Right cardiac atrium (tissue), 5 donors: ENCODE measurements at places on chromosomes 6 and 20. TPM values are rescaled to one million over a fixed set of nuclear protein-coding genes. Genes with fewer than 3 reads are reported as not detected.

The PSMB9 gene
- 17.1 TPM for polyA plus RNA-seq

The MUC21 gene
- polyA plus RNA-seq, result 0.07 TPM

The EPPIN gene
- not detected for polyA plus RNA-seq

The TSHZ2 gene
- polyA plus RNA-seq, result 2.3 TPM

The FERMT1 gene
- polyA plus RNA-seq, result 0.54 TPM

The PTK7 gene
- polyA plus RNA-seq, result 4.1 TPM

The CDSN gene
- polyA plus RNA-seq, result 0.11 TPM

The ECT2L gene
- polyA plus RNA-seq, result 0.23 TPM

The MARCKS gene
- polyA plus RNA-seq, result 11.0 TPM

DNA sequence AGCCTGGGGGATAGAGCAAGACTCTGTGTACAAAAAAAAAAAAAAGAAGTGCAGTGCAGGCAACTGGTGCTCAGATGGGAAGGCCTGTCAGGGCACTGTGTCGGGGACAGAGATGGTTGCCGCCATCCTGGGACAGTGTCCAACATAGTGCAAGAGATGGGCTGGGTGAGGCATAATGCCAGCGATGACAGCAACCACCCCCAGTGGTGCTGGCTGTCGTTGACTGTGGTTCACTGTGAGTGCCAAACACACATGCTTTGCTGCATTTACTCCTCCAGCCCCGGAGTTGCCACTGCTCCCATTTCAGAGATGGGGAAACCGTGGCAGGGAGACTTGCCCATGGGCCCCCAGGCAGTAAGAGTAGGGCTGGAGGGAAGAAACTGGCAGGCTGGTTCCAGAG, 5.2 kb upstream of the C20orf203 start:
- DNase-seq, result peak; percentile 67

DNA sequence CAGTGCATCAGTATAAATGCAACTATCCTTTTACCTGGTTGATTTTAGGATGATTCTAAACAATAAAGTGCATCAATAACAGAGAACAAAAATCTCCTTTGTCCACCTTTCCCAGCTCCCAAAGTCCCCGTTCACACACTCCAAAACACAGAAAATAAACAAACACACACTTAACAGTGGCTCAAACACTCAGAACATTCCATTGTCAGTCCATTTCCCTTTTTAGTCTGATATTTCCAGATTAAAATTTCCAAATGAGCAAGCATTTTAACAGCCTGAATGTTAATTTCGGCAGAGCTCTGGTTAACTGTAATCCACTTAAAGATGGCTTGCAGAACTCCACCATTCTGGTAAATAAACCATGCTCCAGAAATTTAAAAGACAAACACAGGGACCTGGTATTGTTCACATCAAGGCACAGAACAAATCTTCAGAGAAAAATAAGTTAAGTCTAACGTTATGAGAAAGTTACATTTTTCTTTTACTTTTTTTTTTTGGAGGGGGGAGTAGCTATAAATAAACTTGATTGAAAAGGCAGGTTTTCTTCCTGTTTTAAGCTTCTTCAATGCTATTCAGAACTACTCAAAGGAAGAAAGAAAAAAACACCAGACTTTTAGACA, 100.8 kb downstream of the DST start:
- DNase-seq, result no peak

DNA sequence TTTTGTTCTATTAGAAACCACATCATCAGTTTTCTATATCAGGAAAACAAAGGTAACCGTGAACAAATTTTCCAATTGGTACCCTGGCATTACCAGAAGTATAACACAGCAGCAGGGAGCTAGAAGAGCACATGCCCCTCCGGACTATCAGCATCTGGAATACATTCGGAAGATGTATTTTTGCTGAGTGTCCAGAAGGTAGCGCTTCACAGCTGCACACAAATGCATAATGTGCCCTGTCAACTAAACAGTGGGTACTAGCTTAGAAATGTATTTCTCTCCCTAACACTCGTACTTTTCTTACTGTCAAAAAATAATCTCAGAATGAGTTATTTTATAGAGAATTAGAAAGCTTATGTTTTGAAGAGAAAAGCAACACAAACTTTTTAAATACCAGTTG, 77.6 kb downstream of the HUS1B start:
- DNase-seq, result no peak

DNA sequence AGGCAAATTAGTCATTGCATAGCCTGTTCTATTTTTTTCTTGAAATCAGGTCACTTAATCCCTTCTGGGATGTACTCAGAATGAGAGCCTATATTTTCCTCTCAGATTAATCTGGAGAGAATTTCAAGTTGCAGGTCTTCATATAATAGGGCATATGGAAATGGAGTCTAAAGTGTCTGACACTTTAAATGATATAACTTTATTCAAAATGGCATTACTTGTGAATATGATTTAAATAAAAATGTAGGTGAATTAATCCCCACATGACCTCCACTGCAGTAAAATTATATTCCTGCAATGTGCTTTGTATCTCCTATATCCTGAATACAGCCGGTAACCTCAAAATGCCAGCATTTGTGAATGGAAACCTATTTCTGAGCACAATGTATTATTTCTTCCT, 172.5 kb upstream of the BTBD3 start:
- DNase-seq, result no peak

DNA sequence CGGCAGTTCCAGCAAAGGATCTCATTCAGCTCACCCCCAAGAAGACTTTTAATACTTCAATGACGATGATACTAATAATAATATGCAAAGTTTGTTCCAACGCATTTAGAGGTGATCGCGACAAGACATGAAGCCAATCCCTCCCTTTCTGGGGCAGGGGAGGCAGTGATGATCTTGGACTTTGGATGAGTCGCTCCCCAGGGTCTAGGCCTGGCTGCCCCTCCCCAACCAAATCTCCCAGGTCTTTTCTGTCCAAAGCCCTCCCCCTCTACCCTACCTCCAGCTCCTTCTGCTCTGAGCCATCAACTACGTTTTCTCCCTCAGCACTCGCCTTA, 33.9 kb downstream of the HLA-A start:
- DNase-seq, result no peak

DNA sequence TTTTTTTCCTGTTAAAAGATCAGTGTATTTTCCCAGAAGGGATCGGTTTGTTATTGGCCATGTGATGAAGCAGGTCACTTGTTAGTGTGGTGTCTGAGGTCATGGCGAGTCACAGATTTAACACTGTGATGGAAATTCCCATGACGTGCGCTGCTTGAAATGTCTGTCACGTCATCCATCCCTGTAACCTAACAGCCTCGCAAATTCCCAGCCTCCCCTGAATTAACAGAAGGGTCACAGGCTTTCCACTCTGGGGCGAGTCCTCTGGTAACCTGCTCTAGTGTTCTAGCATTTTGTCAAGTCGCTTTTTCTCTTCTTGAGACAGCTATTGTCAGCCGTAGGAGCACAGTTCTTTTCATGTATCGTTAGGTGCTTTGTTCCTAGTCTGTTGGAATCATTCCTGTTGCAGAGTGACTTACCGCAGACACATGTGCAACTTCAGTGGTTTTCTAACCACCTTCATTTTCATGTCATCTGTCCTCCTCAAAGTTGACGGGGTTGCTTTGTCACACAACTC, 137.2 kb downstream of the MAP3K4 start:
- no peak for DNase-seq

GRCh38 chr20:44183282-44183681, 3.7 kb downstream of the JPH2 start:
- no peak for DNase-seq

- peak; percentile 67 for DNase-seq
Measured at GRCh38 chr6:90369024-90369519, 72.4 kb upstream of the BACH2 start.

- no peak for DNase-seq
Measured at GRCh38 chr6:89793586-89793985, 26.0 kb downstream of the MDN1 start.

- DNase-seq, result no peak
Measured at GRCh38 chr6:68958327-68958726, 323.2 kb downstream of the ADGRB3 start.

DNA sequence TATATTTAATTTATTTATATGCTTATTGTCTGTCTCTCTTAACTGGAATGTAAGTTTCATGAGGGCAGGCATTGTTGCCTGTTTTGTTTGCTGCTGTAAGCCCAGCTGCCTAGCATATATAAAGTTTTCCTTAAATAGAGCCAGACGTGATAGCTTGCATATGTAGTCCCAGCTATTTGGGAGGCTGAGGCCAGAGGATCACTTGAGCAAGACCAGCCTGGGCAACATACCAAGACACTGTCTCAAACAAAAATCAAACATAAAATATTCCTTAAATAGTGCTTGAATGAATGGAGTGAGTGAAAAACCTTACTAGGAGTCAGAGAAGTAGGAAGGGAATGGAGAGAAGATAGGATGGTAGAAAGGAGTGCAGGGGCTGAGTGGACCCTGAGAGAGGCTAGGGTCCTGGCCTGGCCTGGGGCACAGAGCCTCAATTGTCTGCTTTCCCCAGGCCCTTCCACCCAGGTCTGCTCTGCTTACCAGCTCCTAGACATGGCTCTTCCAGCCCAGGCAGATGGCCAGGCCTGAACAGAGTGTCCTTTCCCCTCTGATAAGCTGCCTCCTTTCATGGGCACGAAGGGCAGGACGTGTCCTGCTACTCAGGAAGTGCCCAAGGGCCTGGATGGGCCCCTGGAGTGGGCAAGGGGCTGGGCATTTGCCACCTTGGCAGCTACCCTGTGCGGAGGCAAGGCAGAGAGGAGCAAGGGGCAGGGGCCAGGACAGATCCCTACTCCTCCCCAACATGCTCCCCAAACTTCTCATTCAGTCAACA, 17.7 kb upstream of the BAK1 start:
- peak; percentile 44 for DNase-seq

GRCh38 chr20:43124241-43124640, 65.5 kb downstream of the PTPRT start:
- no peak for DNase-seq

DNA sequence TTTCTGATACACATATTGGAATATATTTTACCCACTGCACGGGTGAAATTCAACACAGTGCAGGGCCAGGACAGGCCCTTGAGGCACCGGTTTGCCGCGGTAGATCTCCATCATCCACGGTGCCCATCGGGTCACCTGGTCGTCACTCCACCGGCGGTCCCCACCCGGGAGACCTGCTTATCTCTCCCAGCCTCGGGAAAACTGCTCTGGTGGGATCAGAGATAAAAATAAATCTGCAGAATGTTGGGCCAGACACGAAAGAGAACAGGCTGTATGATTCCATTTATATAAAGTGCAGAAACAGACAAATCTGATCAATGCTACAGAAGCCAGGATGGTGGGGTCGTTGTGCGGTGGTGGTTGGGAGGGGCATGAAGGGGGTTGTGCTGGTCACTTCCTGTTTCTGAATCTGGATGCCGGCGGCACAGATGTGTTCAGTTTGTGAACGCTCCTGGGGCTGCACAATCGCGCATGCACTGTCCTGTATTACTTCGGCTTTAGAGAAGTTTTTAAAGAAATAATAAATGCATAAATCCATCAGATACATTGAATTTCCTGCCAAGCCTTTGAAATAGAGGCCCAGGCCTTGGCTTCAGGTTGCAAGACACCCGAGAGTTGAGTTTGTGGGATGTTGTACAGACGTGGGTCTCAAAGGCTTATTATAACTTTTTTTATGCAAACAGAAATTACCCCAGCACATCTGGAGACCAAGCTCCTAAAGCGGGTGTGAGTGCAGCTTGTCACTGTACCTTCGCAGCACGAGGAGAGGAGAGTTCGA, 54.3 kb downstream of the ANKRD60 start:
- DNase-seq, result no peak
